ENCODE measurements at places on chromosomes 11 and 22.

DNA sequence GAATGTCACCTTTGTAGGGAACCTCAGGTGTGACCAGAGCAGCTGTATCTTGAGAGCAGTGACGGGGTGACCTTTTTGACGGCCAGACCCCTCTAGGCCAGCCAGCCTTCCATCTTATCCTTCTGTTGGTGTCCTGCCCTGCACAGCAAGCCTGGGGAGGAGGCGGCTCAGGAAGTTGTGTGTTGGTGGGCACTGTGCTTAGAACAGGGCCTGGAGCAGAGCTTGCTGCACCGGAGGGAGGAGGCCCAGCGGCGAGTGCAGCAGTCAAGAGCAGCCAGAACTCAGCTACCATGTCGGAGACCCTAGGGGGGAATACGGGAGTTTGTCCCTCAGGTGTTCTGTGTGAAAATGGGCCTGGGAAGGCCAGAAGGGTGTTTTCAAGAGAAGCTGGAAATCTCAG lies 129.4 kb downstream of the OSBP2 start:
- DNase-seq = no peak

DNA sequence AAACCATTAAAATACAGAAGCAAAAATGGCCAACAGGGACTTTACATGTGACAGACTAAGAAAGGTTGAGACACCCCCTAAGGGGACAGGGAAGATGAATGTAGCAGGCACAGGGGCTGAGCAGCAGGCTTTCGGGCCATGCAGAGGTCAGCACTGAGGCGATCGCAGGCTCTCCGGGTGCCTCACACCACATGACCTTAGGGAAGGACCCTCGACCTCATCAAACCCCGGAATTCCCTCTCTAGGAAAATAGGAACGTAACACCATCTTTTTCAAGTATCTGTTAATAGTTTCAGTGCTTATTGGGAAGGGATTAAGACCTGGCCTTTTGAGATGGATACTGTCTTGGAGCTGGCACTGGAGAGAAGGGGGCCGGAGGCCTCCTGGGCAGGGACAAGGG lies 27.4 kb downstream of the OPCML start:
- no peak for DNase-seq

- no peak for DNase-seq
Observed at GRCh38 chr11:5234381-5234834, at the start of gene HBD. Gene HBD (minus strand): TSS chr11:5234483. CDS start chr11:5234433, 50 bp downstream.

- DNase-seq = no peak
Observed at GRCh38 chr22:19194766-19195536, 16.4 kb upstream of the SLC25A1 start.

DNA sequence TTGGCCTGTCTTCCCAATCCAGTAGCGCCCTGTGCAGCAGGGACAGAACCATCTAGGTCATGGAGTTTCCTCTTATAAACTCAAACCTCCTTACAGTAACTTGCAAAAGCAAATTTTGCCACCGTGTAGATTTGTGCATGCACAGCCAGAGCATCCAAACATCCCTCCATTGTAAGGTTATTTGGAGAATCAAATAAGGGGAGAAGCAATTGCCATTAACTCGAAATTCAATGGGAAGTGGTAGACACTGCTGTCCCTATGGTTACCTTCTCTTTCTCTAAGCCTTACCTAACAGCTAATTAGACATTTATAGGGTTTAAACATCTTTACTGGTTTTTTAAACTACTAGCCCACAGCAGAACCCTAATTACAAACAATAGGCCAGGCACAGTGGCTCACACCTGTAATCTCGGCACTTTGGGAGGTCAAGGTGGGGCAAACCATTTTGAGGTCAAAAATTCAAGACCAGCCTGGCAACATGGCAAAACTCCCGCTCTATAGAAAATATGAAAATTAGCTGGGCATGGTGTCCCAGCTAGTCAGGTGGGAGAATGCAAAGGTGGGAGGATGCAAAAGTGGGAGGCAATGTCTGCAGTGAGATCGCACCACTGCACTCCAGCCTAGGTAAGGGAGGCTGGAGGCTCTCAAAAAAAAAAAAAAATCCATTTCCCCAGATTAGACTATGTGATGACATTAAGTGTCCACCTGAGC lies 6.6 kb downstream of the HSPA8 start:
- no peak for DNase-seq

DNA sequence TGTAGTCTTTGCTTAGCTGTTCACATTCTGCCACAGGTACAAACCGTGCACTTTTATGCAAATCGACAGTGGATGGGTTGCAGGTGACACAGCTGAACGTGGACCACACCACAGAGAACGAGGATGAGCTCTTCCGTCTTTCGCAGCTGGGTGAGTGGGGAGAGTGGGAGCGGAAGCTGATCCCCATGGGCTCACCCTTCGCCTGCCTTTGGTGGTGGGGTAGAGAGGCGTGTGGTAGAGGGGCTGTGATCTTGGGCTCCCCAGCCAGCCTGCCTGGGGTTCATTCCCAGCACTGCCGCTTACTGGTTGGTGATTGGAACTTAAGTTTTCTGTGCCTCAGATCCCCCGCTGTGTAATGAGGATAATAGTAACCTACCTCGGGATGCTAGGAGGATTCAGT lies 19.1 kb downstream of the TAB1 start:
- no peak for DNase-seq

GRCh38 chr11:87035976-87036583 lies 1.7 kb upstream of the TMEM135 start:
- DNase-seq = no peak

DNA sequence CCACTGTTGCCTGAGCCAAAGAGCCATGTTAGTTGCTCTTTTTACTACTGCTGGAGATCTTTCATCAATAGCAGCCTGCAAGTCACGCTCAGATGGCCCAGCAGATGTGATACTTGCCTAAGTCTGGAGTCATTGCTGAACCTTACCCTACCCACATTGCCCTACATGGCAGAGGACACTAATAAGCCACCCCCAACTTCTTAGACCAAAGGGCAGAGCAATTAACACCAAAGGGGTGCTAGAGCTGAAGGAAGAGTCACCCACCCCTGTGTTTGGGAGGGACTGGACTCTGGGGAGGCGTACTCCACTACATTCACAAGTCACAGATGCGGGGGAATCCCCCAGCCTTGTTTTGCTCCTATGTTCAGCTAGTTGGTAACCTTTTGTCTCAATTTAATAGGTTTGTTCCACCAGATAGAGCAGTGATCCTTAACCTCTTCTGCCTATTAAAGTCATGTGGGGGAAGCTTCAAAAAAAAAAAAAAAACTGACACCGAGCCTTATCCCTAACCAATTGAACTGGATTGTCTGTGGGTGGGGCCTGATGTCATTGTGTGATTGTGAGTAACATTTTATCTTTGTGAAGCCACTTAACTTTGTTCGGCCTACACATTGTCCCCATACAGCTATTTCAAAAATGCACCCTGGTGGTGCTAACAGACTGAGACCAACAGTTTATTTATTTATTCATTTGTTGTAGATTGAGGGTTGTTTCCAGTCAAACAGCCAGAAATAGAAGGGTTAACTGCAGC lies 13.1 kb downstream of the ADM start:
- DNase-seq = no peak

GRCh38 chr11:100574894-100575769 lies 112.0 kb upstream of the ARHGAP42 start:
- DNase-seq = no peak

DNA sequence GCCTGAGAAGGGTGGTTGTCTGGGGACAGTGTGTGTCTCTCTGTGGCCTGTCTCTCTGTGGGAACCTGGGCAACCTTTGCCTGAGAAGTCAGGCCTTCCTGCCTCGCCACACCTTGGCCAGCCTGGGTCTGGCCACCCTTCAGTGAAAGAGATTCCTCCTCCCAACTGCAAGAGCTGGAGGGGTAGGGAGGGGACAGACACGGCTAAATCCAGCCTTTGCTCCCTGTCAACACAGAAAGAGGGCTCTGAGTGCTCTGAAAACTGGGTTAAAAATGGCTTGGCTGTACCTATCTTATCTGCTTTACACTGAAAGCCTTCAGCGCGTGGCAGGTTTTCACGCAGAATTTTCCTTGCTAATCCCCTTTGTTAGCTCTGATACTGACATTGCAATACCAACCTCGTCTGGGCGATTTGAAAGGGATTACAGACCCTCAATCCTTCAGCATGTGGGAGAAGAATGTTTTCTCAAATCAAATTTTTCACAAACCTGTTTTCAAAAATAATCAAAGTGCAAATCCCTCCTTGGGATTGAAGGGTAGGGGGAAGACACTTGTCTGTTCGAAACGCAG lies 163.7 kb downstream of the DSCAML1 start:
- DNase-seq = no peak

DNA sequence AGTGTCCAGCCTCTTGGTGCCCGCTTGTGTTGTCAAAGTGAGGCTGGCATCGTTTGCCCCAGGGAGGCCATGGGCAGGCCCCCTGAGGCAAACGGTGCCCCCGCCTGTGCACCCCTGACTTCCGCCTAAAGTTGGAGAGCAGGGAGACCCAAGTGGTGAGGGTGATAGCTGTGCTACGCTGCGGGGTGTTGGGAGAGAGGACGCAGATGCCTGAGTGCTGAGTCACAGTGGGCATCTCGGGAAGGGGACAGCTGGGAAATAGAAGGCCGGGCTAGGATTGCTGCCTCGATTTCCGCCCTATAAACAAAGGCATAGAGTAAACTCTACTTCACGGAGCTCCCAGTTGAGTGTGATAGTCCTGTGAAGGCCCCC lies 5.8 kb downstream of the GRIK4 start:
- no peak for DNase-seq

DNA sequence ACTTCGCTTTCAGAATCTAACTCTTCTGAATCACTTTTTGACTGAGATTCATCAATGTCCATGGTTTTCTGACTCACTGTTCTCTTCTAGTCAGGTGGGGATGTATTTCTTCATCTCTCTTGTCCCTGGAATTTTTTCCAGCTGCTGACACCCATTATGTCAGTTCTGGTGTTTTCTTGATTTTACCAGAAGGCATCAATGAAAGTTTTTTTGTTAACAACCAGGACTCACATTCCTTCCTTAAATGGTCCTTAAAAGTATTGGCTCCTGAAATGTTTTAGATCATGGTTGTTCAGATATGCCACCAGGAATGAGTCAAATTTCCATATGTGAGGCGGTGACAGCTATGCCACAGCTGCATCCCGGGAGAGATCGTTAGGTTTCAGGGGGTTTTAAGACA lies 12.9 kb downstream of the MICAL2 start:
- no peak for DNase-seq

GRCh38 chr11:22180131-22180530 lies 12.8 kb upstream of the ANO5 start:
- DNase-seq = no peak

GRCh38 chr11:79453617-79454016 lies 12.8 kb upstream of the TENM4 start:
- no peak for DNase-seq

DNA sequence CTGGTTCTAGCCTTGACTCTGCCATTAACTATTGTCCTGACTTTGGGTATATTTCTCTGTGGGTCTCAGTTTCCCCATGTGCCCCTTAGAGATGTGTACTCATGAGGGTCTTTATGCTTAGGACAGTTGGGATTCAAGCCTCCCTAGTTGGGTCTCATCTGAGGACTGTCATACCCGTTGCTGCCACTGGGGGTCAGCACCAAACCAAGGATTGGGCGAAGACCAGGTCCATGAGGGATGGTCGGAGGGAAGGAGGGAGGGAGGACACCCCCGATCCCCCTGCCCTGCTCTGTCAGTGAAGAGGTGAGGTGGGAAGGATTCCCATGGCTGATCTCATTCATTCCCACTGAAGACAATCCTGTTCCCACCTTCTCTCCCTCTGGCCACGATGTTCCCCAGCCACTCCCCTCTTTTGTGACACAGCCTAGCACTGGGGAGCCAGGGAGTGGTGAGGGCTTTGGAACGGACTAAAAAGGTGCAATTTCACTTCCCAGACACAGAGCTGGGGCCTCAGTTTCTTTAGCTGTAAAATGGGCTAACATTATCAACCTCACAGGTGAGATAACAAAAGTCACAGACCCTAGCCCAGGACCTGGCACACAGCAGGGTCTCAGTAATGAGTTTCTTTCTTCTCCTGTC lies 12.4 kb upstream of the KLHL35 start:
- peak; percentile 68 for DNase-seq

DNA sequence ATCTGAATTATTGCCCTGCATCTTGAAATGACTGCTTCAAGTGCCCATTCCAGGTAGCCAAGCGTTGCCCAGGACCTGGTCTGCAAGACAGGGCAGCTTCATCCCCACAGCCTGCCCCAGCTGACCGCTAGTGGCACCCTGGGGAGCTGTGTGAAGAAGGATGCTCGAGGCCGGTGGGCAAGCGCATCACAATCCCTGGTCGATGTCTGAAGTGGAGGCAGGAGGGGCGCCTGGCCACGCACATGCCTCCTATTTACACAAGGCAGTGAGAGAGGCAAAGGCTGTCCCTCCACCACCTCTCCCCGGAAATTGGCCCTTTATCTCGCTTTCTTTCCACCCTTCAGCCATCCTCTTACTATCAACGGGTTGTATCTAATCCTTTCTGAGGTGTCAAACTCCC lies 28.1 kb upstream of the PHF21A start:
- no peak for DNase-seq

DNA sequence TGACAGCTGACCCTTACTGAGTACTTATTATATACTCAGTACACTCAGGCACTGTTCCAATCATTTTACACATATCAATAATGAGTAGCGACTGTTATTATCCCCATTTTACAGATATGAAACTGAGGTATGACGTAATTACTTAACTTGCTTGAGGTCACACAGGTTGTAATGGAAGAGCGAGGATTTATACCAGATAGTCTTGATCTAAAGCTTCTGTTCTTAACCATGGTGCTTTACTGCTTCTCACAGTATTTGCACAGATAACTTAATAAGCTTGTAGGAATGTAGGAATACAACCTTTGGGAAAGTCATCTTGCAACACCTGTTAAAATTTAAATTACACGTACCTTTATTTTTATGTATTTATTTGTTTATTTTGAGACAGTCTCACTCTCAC lies 31.7 kb upstream of the TMEM135 start:
- DNase-seq = no peak

- DNase-seq = no peak
Observed at GRCh38 chr11:33160136-33160535, 1.1 kb downstream of the CSTF3 start.

- peak; percentile 19 for DNase-seq
Observed at GRCh38 chr11:2987881-2988861, 4.0 kb downstream of the NAP1L4 start.

GRCh38 chr11:132632641-132633124 lies 899.6 kb downstream of the OPCML start:
- no peak for DNase-seq
